ENCODE measurements at places on chromosomes 5 and 9. TPM values are rescaled to one million over a fixed set of nuclear protein-coding genes. Genes with fewer than 3 reads are reported as not detected.

The NR2F1-AS1 gene
- 0.45 TPM for total RNA-seq

The C1QTNF3 gene
- 4.6 TPM for total RNA-seq

The SLC34A3 gene
- not detected for total RNA-seq

The BRD9 gene
- 23.5 TPM for total RNA-seq

The FOXE1 gene
- not detected for total RNA-seq

GRCh38 chr9:34373749-34374148 is 2.9 kb downstream of the MYORG start:
- no peak for DNase-seq

DNA sequence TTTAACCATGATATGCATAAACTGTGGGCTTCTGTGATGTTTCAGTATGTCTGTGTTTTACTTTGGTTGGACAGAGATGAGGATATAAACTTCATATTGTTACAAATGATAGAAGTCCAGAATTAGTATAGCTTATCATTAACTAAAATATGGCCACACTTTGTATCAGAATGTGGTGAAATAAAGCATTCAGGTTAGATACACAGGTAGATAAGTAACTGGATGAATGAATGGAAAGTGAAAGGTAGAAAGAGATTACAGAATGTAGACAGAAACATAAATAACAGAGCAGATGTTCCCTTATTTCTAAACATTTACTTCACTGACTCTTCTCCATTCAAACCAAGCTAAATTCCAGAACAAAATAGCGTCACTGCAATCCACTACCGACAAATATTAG is 1033.8 kb downstream of the CDH18 start:
- DNase-seq, result no peak

- peak; percentile 35 for DNase-seq
Measured at GRCh38 chr5:171542525-171543140, 123.2 kb downstream of the FGF18 start.

- no peak for DNase-seq
Measured at GRCh38 chr5:114447084-114447773, 85.4 kb downstream of the KCNN2 start.

- DNase-seq, result no peak
Measured at GRCh38 chr5:98121036-98121936, 652.2 kb upstream of the RGMB start.

DNA sequence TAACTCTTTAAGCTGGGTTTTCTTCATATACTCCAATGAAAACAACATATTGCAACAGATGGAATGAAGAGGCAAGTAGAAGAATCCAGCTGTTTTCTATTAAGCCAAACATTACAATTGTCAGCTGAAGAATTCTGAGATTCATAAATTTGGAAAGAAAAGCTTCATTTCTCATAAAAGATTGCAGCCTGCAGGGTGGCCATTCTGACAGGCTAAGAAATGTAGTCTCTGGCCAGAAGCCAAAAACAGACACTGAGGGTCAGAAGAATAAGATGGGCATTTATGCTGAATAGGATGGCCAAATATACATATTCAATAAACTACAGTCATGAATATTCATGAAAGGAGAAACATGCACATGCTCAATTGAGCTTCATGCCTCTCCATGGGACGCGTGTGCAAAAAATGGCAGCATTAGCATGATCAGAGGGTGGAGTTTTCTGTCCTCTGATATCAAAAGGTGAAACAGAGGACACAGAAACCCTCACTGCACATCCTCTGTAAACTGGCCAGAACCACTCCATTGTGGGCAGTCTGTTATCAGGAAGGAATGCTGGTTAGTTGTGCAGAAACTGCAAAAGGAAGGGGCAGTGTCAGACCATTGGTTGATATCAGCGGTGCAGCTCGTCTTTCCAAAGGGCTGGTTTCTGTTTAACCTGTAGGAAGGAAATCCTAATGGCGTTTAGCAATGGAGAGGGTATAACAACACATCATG is 50.2 kb downstream of the FXN start:
- peak; percentile 95 for DNase-seq

DNA sequence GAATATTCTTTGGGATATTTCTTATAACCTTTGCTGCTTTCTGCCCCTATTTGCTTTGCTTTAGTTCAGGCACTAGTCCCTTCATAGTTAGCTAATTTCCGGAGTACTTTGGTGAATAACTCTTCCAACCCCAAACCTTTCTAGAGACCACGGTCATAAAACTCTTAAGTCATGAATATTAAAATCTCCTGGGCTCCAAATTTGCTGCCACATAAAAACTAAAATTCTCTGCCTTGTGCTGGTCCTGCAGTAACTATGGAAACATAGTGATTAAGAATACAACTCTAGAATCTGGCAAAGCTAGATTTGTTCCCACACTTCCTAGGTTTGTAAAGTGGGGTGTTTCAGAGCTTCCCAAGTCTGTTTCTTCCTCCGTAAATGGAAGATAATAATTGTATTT is 10.0 kb upstream of the ACTBL2 start:
- DNase-seq, result no peak

GRCh38 chr5:39355324-39355723 is 9.0 kb downstream of the C9 start:
- no peak for DNase-seq

DNA sequence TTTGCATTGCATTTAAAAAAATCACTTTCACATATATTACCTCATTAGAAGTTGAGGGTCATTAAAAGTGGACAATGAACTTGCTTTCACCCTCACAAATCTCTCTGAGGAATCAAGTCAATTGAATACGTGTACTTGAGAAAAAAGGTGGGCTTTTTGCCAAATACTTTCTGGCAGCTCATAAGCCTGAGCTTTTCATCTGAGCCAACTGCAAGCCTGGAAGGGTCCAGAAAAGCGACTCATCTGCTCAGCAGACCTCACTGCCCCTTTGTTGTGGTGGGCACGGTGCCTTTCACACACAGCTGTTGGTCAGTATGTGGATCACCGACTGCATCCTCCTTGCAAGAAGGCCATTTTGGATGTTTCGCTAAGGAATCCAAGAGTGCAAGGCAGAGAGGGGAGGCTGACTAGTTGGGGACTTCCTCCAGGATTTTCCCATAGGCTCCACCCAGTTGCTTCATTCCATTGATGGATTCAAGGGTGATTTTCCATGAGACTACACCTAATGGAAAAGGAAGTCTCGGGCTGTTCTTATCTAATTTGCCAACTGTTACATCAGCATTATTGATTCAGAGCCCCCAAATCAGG is 564.7 kb downstream of the PDE4D start:
- DNase-seq, result peak; percentile 28

DNA sequence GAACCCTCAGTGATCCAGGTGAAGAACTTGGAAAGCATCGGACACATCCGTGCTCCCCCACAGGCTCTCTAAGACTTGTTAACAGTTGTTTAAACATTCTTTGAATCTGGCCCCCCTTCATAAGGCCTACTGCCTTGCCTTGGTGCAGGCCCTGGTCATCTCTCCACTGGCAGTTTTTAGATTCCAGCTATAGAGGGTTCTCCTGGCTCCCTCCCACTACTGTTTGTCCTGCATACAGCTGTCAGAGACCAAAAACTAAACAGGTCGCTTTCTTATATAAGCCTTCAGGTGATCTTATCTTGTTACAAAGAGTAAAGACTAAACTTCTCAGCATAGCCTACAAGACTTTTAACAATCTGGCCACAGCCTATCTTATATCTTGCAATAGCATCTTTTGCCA is 32.3 kb downstream of the NRG2 start:
- DNase-seq, result no peak

DNA sequence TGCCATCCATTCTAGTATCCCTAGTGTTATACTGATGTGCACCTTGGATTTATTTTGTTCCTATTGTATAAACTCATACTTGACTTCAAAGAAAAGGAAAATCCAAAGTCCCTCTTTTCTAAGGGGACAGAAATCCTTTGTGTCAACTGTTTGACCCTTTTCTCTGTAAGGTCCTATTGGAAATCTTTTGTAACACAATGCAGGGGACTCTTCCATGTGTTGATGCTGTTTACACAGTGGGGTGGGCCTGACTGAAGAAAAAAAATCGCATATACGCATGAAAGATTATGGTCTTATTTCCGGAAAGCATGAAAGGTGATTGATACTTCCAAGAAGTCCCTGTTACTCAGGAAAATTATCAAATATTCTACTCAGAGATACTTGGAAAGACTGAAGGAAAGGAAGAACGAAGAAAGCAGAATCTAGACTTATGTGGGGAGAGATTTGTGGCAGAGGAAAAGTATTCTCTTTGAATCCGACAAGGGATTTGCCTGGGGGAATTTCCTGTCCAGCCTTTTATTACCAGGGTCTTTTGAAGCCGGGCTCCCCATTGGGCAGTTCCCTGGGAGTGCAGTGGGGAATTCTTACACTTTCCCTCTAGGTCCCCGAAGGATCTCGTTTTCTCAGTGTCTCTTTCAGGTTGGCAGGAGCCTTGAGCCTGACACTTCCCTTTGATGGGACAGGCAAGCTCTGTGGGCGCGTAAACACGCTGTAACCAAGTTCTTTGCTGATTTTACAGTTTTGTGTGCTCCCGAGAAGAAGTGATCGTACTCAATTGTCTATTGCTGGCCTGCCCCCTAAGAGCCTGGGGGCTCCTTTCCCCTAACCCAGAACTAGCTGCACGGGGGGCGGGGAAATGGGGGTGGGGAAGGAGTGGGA is 779 bp upstream of the VCAN start:
- no peak for DNase-seq

- peak; percentile 27 for DNase-seq
Measured at GRCh38 chr5:65326922-65327321, 154.8 kb downstream of the ADAMTS6 start.

DNA sequence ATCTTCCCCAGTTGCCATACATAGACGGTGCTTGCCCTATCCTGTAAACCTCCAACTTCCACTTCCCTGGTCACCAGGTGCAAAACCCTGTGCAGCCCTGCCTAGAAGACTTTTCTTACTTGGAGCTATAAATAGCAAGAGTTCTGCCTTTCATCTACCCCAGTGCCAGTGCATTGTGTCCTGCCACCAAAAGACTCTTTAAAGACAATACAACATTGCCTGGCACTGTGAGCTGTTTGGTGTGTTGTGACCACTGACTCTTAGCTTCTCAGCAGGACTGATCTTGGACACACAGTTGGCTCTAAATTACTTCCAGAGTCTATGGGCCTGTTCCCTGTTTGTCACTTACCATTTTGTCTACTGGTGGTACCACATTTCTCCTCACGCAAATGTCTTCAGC is 608.1 kb downstream of the CDH9 start:
- no peak for DNase-seq
